ENCODE measurements at places on chromosomes 6 and 20.
A peak's percentile ranks its signal among the peaks of the same experiment; 100 is the strongest.

GRCh38 chr6:64807785-64808184, 899.2 kb downstream of the EYS start:
- DNase-seq: no peak

- peak; percentile 50 for DNase-seq
Measured at GRCh38 chr6:29647927-29648642, 8.8 kb upstream of the MOG start.

DNA sequence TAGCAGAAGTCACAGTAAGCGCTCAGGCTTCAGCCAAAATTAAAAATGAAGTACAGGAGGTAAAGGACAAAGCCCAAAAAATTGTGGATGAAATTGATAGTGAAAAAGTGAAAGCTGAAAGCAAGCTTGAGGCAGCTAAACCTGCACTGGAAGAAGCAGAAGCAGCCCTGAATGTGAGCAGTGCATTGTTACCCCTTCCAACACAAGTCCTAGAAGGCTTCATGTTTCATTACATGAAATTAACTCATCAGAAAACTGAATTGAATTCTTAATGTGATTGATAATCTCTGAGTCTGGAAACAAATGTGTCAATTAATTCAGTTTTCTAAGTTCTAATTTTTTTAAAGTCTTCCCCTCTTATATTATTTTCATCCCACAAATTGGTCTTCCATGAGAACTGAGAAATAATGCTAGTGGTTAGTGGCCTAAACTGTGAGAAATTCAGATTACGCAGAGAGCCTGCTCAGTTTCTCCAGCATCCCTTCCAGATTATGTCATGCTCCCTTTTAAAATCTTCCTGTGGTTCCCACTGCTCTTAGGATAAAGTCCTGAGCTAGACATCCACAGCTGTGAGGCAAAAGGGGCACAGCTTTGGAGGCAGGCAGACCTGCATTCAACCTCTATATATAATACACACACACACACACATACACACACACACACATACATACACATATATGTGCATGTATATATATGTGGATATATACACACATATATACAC, 133.2 kb upstream of the GLP1R start:
- no peak for DNase-seq

- DNase-seq: no peak
Measured at GRCh38 chr20:15818651-15819071, 754.6 kb downstream of the KIF16B start.

GRCh38 chr6:35757456-35758123, 18.8 kb upstream of the CLPSL2 start:
- DNase-seq: peak; percentile 23

DNA sequence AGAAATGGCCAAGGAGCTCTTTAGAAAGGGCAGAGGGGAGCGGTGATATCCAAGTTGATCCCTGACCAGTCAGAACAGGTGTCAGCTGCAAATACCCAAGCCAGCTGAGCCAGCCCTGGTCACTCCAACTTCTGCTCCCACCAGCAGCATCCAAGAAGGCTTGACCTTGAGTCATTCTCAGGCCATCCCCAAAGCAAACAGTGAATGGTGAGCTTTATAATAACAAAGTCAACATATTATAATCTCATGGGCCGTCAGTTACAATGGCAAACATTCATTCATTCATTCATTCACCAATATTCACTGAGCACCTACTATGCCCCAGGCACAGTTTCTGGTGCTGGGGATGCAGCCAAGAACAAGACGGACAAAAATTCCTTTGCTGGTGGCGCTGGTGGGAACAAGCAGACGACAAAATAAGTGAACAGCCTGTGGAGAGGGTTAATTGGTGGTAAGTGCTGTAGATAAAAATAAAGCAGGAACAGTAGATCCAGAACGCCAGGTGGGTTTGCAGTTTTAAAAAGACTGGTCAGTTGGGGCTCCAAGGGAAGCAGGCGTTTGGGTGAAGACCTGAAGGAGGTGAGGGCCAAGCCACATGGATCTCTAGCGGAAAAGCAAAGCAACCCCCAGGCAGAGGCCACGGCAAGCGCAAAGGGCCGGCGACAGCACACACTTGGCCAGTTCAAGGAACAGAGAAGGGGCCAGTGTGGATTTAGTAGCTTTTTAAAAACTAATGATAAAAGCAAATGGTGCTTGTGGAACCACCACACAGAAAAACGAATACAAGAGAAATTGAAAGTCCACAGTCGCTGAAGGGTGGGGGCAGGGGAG, 131.8 kb upstream of the PTPN1 start:
- no peak for DNase-seq

DNA sequence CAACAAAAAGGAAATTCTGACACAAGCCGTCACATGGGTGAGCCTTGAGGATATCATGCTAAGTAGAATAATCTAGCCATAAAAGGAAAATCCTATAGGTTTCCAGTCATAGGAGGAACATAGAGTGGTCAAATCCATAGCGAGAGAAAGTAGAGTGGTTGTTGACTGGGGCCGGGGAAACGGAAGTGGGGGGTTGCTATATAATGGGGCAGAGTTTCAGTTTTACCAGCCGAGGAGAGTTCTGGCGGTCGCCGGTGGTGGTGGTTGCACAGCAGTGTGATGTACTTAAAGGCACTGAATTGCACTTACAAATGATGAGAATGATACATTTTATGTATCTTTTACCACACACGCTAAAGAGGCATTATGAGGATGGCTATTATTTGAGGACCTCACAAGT, 4.9 kb downstream of the GPR31 start:
- DNase-seq: no peak

- DNase-seq: no peak
Measured at GRCh38 chr20:50792708-50793574, 1.9 kb upstream of the BCAS4 start.

DNA sequence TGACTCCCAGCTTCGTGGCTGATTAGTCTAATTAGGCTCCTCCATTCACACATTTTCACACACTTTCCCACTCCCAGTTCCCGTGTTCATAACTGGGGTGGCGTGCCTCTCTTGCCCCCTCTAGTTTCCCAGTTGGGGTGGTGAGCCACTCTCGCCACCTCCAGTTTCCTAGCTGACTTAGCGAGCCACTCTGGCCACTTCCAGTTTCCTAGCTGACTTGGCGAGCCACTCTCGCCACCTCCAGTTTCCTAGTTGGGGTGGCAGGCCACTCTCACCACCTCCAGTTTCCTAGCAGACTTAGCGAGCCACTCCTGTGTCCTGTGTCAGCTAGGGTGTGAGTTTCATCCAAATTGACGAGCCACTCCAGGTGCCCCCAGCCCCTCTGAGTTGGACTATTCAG, 7.4 kb upstream of the GMPR start:
- no peak for DNase-seq

DNA sequence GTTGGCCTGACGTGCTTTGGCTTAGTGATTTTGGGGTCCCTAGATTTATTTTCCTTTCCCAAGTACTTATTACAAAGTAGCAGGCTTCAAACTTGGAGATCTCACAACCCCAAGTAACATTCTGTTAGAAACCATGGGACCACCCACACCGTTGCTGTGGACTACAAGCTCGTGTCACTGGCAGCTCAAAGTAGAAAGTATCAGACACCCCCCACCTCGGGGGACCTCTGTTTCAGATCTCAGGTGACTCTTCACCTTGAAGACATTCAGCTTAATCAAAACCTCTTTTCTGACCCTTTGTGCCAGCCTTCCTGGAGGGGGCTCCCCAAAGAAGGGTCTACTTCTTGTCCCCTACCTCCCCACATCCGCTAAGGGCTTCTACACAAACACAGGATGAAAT, 15.7 kb upstream of the MYT1 start:
- no peak for DNase-seq

GRCh38 chr20:7728338-7728737, 211.9 kb downstream of the HAO1 start:
- DNase-seq: no peak

DNA sequence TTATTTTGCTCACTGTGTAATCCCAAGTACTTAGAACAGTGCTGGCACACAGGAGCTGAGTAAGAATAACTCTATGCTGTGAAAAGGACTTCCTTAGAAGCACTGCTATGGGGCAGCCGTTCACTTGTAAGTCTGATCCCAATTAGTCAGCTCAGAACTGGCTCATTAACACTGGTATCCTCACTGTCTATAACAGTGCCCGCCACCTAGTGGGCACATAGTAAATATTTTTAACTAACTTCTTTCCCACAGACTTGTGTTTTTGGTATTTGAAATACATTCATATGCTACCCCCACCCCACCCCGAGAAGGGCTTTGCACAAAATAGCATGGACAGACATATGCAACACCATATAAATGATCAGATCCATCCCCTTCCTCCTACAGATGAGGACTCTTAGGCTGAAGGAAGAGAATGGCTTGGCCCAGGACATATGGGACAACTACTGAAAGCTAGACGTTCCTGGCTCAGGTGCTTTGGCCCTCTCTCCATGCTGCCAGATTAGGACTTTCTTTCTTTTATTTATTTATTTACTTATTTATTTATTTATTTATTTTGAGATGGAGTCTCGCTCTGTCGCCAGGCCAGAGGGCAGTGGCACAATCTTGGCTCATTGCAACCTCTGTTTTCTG, 47.1 kb downstream of the DST start:
- DNase-seq: peak; percentile 62

- DNase-seq: peak; percentile 41
Measured at GRCh38 chr6:27251606-27252251, 4.2 kb downstream of the PRSS16 start.

DNA sequence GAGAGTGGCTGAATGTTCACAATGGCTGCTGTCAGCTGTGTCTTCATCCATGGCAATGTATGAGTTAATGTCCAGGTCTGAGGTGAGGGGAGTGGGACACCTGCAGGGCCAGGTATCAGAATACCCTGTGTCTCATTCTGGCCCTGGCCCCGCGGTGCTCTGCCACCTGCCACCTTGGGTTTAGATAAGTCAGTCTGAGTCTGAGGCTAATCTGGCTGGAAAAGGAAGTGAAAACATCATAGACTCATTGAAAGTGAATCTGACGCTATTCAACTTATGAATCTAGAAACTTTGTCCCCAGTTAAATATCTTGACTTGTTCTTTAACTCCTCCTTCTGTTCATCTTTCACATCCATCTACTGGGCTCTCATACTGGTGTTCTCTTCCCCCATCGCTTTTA, 267.1 kb upstream of the JAG1 start:
- DNase-seq: no peak

GRCh38 chr6:168342636-168343035, 23.1 kb upstream of the DACT2 start:
- DNase-seq: no peak

- DNase-seq: peak; percentile 62
Measured at GRCh38 chr6:52575502-52575892, 1.4 kb downstream of the TRAM2 start.

GRCh38 chr6:168447700-168448099, 6.7 kb downstream of the SMOC2 start:
- DNase-seq: no peak

GRCh38 chr20:54472607-54473006, 2.8 kb upstream of the DOK5 start:
- no peak for DNase-seq

DNA sequence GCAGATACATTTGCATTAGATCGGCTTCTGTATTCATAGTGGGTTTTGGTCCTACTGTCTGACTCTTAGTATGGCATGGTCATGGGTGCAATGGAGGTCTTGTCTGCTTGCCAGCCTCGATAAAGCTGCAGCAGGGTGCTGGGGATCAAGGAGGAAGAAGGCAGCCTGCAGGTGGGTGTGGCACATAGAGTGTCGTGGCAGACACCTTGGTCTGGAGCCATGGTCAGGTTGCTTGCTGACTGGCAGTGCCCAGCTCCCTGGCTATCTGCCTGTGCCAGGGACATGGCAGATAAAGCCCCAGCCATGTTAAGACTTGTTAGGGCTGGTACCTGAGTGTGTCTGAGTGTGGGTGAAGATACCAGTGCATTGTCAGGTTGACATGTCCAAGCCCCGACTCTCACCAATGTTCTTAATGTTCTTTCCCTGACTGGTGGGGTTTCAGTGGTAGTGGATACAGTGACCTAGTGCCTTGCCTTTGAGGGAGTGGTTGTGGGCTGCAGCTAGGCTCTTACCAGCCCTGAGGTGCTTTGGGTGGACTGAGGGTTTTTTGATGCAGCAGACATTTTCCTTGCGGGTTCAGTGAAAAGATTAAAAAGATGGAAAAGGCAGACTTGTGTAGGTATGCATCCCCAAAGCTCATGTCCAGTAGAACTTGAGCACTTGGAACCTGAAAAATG, 1.8 kb downstream of the FAM83D start:
- DNase-seq: peak; percentile 6

DNA sequence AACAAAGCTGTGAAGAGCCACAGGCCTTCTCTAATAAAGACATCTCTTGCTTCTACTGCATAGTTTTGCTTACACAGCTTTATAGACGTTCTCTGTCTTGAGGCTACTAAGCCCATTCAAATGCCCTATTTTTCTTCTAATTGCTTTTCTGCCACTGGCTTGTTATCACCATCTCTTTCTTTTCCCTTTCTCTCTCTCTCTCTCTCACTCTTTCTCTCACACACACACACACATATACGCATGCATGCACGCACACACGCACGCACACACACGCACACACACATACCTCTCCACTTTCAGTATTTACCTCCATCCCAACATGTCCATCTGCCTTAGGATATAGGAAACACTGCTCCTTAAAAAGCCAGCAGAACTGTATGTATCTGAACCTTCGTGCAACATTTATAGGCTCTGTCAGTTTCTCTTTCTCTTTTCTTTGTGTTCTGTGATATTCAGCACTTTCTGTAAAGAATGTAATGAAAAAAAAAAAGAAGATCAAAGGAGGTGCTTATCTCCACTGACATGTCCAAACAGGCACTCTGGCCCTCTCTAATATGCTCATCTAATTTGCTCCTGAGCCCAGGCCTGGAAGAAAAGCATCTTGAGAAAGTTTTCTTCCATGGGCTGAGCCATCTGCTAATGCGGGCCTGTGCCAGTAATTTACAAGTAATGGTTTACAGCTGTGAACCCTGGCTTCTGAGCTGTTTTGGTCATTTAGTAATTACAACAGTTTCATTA, 1046.7 kb upstream of the MAP3K7 start:
- DNase-seq: no peak

- peak; percentile 62 for DNase-seq
Measured at GRCh38 chr6:34664256-34664971, 32.2 kb downstream of the ILRUN start.

GRCh38 chr6:158536891-158537798, 22.7 kb upstream of the TMEM181 start:
- DNase-seq: peak; percentile 39

GRCh38 chr6:2086326-2086965, 159.0 kb downstream of the GMDS start:
- DNase-seq: peak; percentile 20

GRCh38 chr20:9482180-9482579, 32.2 kb upstream of the LAMP5 start:
- no peak for DNase-seq

DNA sequence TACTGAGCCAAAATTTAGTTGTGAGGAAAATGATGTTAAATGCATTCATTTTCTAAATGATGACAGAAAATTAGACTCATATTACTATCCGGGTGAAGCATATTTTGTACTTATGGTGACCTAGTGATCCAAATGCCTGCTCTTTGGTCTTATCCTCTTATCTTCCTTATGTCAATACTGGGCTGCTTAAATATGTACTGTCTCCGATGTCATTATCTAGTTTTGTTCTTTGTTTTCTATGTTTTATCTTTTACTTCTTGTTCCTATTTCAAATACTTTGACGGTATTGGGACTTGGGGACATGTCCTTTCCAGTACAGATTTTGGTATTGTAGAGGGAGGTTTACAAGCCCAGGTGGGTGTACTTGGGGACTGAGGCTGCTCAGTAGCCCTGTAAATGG, 124.6 kb upstream of the ESR1 start:
- no peak for DNase-seq

GRCh38 chr6:1724616-1725015, 114.9 kb downstream of the FOXC1 start:
- DNase-seq: no peak

Measured in EH (cell line).